ENCODE measurements at places on chromosomes 4 and X. TPM values are rescaled to one million over a fixed set of nuclear protein-coding genes. Genes with fewer than 3 reads are reported as not detected.

- no peaks in the 10 kb centered on the region for H3K36me3 ChIP-seq
- no peak for DNase-seq
- no peak overlapping the region for H3K27ac ChIP-seq
Measured at GRCh38 chrX:146238173-146238572, 420.5 kb downstream of the SLITRK2 start.

The BMX gene
- 1.9 TPM for total RNA-seq

The PLS3 gene
- total RNA-seq = 74.7 TPM

DNA sequence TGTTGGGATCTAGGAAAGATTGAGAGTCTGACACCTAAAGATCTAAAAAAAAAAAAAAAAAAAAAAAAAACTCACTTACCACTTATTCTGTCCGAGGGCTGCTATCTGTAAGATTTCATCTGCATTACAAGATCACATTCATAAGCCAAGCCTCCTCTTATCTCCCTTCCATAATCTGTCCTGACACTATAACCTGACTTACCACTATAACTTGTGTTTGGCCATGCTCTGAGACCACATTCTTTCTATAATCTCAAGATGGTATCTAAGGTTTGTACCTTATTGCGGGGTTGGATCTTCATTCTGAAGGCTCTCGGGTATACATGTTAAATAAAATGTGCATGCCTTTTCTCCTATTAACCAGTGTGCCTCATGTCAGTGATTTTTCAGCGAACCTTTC, 144.4 kb downstream of the MAGEB17 start:
- H3K4me1 ChIP-seq = no peaks in the 10 kb centered on the region
- no peaks in the 10 kb centered on the region for H3K36me3 ChIP-seq
- no peaks in the 10 kb centered on the region for H3K27me3 ChIP-seq
- no peak overlapping the region for H3K4me3 ChIP-seq
- no peak overlapping the region for H3K27ac ChIP-seq

DNA sequence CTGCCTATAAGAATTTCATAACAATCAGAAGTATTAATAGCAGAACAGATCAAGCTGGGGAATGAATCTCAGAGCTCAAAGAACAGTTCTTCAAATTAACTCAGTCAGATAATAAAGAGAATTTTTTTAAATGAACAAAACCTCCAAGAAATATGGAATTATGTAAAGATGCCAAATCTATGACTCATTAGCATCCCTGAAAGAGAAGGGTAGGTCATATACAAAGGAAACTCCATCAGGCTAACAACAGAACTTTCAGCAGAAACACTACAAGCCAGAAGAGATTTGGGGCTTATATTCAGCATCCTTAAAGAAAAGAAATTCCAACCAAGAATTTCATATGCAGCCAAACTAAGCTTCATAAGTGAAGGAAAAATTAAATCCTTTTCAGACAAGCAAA, 28.6 kb downstream of the CBR4 start:
- no peak for DNase-seq
- no peaks in the 10 kb centered on the region for H3K27me3 ChIP-seq
- peaks cover 76% of the 10 kb centered on the region for H3K36me3 ChIP-seq

DNA sequence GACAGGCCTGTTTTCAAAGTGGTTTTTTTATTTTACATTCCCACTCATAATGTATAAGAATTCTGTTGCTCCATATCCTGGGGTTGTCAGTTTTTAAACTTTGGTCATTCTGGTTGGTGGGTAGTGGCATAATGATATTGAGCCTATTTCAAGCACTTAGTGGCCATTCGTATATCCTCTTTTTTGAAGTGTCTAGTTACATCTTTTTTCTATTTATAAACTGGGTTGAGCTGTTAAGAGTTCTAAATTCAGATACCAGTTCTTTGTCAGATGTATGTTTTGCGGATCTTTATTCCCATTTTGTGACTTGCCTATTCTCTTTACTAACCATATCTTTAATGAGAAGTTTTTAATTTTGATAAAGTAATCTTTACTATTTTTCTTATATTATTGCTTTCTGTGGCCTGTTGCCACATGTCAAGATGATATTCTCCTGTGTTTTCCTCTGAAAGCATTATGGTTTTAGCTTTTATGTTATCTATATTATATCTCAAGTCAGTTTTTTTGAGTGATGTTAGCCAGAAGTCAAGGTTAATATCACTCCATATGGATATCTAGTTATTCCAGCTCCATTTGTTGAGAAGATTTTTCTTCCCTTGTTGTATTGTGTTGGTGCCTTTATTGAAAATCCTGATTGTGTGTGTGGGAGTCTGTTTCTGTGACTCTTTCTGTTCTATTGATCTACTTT, 110.9 kb downstream of the FHIP1A start:
- no peak overlapping the region for H3K4me3 ChIP-seq
- H3K27me3 ChIP-seq = no peaks in the 10 kb centered on the region
- no peak for DNase-seq

DNA sequence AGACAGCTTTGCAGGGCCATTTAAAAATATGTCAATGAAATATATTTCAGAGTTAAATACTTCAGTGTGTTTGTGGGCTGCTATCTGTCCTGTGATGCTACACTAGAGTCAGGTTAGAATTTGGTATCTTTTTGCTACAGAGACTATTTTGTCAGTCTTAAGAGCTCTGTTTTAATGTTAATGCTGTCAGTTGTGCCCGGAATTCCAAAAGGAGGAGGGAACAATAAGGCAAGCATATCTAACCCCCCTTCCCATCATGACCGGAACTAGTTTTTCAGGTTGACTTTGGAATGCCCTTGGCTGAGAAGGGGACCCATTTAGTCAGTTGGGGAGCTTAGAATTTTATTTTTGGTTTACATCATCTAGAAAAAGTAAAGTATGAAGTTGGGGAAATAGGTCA, 34.9 kb upstream of the SLC25A4 start:
- H3K36me3 ChIP-seq = no peaks in the 10 kb centered on the region
- no peak overlapping the region for H3K4me3 ChIP-seq
- no peak for DNase-seq

GRCh38 chr4:2932951-2933565, 30.1 kb downstream of the NOP14 start:
- peak overlapping the region; percentile 89 for H3K27ac ChIP-seq
- DNase-seq = no peak
- H3K4me3 ChIP-seq = peak overlapping the region; percentile 89
- H3K36me3 ChIP-seq = peaks cover 44% of the 10 kb centered on the region
- H3K27me3 ChIP-seq = no peaks in the 10 kb centered on the region

DNA sequence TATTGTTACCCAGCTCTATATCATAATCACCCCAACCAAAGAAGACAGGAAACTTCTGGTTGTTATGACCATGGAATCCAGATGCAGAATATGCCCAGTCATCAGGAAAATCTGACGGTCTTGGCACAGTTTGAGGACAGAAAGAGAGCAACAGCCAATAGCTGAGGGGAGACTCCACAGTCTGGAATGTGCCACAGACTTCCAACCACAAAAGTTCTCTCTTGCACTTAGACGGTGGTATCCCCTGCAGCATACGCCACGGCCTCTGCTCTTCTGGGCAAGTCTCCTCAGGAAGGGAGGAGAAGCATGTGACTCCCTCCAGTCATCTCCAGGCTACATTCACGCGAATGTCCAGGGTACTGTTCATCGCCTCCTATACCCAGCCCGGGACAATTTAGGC, 18.4 kb downstream of the ZNF827 start:
- H3K36me3 ChIP-seq = no peaks in the 10 kb centered on the region
- H3K4me3 ChIP-seq = no peak overlapping the region
- H3K27me3 ChIP-seq = no peaks in the 10 kb centered on the region
- peaks cover 14% of the 10 kb centered on the region for H3K4me1 ChIP-seq
- peak overlapping the region; percentile 52 for H3K27ac ChIP-seq
- no peak for DNase-seq

- no peaks in the 10 kb centered on the region for H3K36me3 ChIP-seq
- no peak overlapping the region for H3K4me3 ChIP-seq
- DNase-seq = no peak
- no peak overlapping the region for H3K27ac ChIP-seq
- H3K4me1 ChIP-seq = no peaks in the 10 kb centered on the region
- no peaks in the 10 kb centered on the region for H3K27me3 ChIP-seq
Measured at GRCh38 chr4:181939199-181939945, 303.8 kb upstream of the TENM3 start.

The LINC00632 gene
- 211 TPM for total RNA-seq

The USP17L25 gene
- not detected for total RNA-seq

DNA sequence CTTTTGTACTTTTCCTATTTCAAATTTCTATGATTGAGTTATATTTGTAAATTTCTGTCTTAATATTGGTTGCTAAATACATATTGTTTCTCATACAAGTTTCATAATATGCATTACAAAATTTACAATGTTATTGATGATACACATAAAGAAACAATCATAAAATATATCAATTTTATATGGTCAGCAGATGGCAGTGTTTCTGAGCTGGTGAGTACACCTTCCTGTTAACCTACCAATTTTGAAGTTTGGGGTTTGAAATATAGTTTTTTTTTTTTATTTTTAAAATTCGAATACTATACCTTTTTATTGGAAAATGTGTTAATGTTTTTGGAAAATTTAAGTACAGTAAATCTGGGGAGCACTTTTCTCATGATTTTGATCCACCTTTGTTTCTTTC, 1953.1 kb upstream of the ADGRL3 start:
- no peak overlapping the region for H3K4me3 ChIP-seq
- DNase-seq = no peak
- no peaks in the 10 kb centered on the region for H3K36me3 ChIP-seq
- H3K27ac ChIP-seq = no peak overlapping the region
- H3K27me3 ChIP-seq = no peaks in the 10 kb centered on the region

DNA sequence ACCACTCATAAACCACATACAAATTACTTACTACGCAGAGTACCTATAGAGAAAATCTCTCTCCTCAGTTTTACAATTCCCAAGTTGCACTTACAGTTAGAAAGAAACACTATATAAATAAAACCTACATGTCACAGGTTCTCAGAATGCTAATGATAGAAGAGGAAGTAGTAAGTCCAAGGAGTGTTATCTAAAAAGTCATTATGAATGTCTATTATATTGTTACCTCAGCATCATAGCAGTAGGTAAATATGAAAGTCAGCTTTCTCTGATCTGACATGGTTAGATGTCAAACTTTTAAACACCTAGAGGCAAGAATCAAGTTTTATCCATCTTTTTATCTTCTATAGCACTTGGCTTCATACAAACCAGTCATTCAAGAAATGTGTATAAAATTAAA, 163.2 kb upstream of the FAM241A start:
- DNase-seq = no peak
- H3K4me3 ChIP-seq = no peak overlapping the region
- no peak overlapping the region for H3K27ac ChIP-seq

The TMSB15A gene
- 2.4 TPM for total RNA-seq

DNA sequence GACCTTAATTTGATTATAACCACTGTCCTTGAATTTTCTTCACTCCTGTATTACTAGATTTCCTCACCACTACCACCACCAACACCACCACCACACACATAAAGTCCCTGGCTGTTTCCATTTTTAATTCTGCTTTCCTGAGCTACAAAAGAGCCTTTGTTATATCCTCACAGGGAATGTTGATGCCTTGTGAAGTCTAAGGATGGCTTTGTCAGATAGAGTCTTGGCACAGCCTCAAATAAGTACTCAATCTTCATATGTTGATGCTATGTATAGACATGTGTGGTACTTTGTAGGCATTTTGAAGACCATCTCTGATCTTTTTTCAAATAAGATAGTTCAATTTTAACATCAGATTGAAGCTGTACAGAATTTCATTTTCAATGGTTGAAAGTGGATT, 1016.7 kb upstream of the LCORL start:
- H3K27ac ChIP-seq = no peak overlapping the region
- DNase-seq = no peak
- no peaks in the 10 kb centered on the region for H3K27me3 ChIP-seq

GRCh38 chrX:10533696-10534365, 86.6 kb downstream of the MID1 start:
- H3K4me3 ChIP-seq = no peak overlapping the region
- H3K36me3 ChIP-seq = no peaks in the 10 kb centered on the region
- no peak overlapping the region for H3K27ac ChIP-seq
- no peaks in the 10 kb centered on the region for H3K27me3 ChIP-seq
- DNase-seq = no peak

DNA sequence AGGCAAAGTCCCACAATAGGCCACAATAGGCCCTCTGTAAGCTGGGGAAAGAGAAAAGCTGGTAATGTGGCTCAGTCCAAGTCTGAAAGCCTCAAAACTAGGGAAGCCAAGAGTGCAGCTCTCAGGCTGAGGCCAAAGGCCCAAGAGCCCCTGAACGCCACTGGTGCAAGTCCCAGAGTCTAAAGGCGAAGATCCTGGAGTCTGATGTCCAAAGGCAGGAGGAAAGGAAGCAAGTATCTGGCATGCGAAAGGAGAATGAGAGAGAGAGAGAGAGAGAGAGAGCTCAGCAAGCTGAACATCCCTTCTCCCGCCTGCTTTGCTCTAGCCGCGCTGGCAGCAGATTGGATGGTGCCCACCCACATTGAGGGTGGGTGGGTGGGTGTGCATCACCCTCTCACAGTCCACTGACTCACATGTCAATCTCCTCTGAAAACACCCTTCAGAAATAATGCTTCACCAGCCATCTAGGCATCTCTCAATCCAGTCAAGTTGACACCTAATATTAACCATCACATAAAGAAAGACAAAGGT, 30.9 kb upstream of the ELF2 start:
- no peaks in the 10 kb centered on the region for H3K4me1 ChIP-seq
- no peaks in the 10 kb centered on the region for H3K36me3 ChIP-seq
- DNase-seq = peak; percentile 65
- H3K27me3 ChIP-seq = no peaks in the 10 kb centered on the region

The HPGDS gene
- 4.8 TPM for total RNA-seq

The GLOD5 gene
- total RNA-seq = not detected

DNA sequence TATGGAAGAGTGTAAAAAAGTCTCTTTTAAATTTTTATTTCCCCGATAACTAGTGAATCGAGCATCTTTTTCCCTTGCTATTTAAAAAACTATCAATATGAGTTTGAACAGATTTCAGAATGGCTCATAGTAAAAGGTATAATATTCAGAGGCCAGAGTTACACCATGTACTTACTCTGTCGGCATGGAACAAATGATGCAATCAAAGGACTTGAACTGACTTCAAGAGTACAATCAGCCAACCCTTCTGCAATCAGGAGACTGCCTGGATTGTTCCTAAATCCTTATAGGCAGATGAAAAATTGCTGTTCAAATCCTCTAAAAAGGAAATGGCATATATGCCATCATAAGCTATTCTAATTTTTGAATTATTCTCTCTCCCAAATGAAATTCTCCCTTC, 273.3 kb downstream of the SH2D1A start:
- H3K4me1 ChIP-seq = no peaks in the 10 kb centered on the region
- H3K36me3 ChIP-seq = no peaks in the 10 kb centered on the region
- H3K27ac ChIP-seq = no peak overlapping the region
- no peaks in the 10 kb centered on the region for H3K27me3 ChIP-seq
- DNase-seq = no peak

DNA sequence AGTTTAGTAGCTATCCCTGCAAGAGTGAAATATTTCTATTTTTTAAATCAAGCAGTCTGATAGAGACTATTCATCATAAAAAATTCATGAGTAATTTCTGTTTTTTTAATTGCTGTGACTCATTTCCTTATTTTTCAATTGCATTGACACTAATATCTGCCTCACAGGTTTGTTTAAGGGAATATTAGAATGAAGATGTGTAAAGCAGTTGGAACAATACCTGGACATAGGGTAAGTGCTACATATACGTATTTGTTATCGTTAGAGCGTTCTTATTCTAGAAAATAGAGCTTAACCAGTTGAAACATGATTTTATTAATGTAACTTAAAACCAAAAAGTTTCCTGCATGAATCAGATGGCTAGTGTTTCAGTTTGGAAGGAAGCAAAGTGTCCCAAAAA, 2211.3 kb downstream of the PCDH7 start:
- H3K27ac ChIP-seq = no peak overlapping the region
- no peaks in the 10 kb centered on the region for H3K36me3 ChIP-seq
- no peak for DNase-seq
- no peaks in the 10 kb centered on the region for H3K27me3 ChIP-seq
- H3K4me1 ChIP-seq = no peaks in the 10 kb centered on the region

GRCh38 chr4:99668472-99668871, 10.8 kb upstream of the C4orf54 start:
- no peak overlapping the region for H3K4me3 ChIP-seq
- no peaks in the 10 kb centered on the region for H3K4me1 ChIP-seq
- no peaks in the 10 kb centered on the region for H3K27me3 ChIP-seq
- DNase-seq = no peak
- H3K36me3 ChIP-seq = no peaks in the 10 kb centered on the region
